ENCODE measurements at places on chromosomes 6 and 20.
A peak's percentile ranks its signal among the peaks of the same experiment; 100 is the strongest.

DNA sequence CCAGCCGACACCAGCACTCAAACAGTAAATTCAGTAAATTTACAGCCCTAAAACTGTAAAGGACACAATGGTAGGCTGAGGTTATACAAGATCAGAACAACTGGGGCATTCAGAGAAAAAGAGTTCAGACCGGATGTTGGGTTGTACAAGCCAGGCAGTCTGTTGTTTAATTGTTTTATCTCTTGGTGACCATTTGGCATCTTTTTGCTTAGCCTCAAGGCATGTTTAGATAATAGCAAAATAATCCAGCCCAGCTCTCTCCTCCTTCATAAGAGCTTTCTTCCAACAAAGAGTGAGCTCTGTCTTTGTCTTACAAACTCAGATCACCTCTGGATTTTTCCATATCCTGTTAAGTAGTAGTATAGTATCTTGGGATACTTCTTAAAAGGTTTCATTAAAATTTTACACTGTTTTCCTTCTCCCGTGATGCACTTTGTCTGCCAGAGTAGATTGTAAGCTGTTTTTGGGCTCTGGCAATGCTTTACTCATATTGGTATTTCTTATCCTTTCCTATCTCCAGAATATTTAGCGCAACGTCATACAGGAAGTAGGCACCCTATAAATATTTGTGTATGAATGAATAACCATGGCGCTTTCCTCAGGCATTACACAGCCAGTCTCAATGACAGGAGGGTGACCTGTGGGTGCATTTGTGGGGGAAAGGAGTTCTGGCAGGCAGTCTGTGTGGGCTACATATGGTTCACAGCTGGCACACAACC, 35.6 kb upstream of the TRAM2 start:
- no peak for DNase-seq

DNA sequence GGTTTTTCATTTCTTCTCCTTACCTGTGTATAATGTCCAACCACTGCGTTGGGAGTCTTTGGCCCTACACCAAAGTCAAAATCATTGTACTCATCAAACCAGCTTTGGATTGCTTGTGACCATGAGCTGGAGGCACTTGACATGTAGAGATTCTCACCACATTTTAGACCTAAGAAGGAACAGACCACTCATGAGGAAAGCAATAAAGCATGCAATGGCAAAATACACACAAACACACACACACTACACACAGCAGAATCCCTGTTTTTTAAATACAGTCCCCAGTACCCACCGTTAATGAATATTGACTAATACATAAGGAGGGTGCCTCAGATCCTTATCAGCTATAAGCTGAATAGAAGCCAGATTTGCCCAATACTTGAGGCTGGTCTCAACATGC, 10.5 kb downstream of the CRISP3 start:
- DNase-seq: no peak

DNA sequence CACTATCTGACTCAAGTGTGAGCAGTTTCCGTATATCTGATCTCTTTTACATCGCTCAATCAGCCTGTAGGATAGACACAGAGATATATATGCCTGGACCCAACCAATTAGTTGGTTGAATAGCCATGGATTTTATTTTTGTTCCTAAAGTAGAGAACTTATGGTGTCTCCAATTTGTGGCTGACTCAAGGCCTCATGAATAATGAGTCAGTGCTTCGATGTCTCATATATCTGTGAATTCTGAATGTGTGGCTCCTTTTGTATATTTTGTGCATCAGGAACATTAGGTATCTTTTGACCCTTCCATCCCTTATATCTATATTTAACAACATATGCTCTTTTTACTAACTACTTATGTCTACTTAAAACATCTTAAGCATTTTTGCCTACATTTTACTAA, 64.5 kb downstream of the OR2B2 start:
- DNase-seq: no peak

- no peak for DNase-seq
These were observed 83.9 kb upstream of the ASCC3 start for GRCh38 chr6:100965067-100965466.

DNA sequence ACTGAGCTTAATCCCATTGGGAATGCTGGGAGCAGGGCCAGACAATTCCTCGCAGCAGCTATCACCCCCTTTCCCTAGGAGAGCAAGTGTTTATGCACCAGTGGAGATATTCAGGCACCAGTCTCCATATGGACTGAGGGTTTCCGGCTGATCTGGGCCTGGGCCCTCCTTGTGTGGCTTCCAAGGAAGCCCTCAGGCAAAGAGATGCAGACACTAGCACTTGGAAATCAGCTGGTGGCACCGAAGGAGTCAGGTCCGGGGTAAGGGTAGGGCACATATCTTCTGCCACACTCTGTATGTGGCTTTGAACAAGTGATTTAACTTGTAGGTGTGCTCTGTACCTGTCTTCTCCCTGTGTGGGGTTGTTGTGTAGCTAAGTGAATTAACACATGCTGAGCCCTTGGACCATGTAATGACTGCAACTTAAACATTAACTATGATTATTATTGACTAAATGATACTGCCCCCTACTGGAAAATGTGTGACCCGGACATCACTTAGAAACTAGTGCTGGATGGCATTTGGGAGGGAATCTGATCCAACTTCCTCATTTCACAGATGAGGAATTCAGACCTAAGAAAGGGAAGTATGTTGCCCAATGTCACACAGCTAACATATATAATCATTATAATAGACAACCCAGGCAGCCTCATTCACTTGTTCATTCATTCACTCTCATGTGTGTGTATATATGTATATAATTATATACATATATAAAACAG, 19.3 kb upstream of the WFDC2 start:
- DNase-seq: no peak

DNA sequence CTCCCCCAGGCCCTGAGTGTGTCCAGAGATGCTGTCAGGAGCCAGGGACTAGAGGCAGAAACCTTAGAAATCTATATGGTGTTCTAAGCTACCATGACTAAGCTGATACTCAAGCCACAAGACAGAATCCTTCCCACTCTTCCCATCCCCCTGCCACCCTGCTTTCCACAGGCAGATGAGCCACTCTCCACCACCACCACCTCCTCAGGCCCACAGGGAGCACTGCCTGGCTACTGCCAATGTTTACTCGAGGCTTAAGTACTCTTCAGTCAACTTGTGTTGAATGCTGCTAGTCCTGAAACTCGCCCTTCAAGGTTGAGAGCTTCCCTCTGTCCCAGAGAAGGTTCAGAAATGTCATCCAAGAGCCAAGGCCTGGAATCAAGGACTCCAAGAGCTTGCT, 56.2 kb downstream of the CENPW start:
- DNase-seq: no peak

DNA sequence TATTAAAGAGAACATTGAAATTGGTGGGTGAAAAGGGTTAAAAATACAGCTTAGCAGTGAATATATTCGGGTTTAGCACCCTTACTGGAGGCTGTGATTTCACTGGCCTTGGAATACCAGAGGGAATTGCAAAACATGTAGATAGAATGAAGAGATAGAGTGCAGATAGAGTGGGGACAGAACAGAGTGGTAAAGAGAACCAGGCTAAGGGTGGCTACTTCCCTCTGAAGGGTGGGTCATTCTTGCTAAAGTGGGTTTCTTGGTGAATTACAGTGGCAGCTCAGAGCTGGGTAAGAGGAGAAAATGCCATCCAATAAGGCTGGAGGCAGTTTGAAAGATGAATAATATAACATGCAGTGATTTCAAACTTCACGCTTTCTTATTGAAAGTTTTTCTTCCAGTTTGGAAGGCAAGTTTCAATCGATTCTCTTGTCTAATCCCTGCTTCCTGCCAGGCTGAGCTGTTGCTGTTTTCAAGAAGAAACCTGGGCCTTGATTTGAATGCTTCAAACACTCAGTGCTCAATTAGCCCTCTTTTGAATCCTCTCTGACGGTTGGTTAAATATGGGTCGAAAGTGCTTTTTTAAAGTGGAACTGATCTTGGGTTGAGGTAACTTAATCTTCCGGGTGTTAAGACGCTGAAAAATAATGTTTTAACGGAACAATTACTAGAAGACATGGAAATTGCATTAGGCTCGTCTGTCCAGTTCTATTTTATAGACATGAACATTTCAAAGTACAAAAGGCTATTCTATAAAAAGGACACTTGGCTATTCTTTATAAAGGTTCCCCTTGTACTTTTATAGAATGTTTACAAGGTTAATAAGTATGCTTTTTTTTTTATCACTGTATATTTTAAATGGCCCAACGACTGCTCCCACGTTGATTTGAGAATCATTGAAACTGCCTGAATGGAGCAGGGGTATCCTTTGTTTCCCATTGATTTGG, 203.3 kb downstream of the BCAS1 start:
- no peak for DNase-seq

GRCh38 chr6:76701610-76702009, 629.1 kb upstream of the IMPG1 start:
- DNase-seq: no peak

- no peak for DNase-seq
These were observed 10.0 kb upstream of the PRR18 start for GRCh38 chr6:166318227-166318626.

DNA sequence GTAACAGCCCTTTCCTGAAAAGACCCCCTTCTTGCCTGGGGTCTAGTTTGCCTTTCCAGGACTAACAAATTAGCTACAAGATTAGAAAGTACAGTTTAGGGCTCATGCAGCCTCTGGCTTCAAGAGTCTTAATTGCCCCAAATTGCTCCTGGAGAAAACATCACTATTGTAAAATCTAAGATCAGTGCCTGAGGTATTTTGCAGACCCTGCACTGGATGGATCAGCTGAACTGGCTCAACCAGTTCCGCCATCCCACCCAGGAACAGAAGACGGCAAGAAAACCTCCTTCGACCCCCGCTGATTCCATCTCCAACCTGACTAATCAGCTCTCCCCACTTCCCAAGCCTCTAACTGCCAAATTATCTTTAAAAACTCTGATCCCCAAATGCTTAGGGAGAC, 236.5 kb upstream of the KCNG1 start:
- DNase-seq: no peak

DNA sequence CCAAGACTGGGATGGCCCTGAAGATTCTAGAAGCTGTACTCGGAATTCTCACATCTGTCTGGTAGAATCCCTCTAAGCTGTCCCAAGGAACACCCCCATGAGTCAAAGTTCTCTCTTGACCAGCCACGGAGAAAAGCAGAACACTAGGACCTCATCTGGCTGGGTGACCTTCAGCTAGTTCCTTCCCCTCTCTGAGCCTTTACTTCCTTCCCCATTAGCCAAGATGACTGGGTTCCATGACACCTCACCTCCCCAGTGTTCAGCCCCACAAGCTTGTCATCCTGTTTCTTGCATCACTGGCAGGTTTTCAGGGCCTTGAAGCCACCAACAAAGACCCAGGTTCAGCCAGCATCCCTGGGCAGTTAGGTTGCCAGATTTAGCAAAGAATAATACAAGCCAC, 47.8 kb downstream of the MAFB start:
- DNase-seq: no peak

DNA sequence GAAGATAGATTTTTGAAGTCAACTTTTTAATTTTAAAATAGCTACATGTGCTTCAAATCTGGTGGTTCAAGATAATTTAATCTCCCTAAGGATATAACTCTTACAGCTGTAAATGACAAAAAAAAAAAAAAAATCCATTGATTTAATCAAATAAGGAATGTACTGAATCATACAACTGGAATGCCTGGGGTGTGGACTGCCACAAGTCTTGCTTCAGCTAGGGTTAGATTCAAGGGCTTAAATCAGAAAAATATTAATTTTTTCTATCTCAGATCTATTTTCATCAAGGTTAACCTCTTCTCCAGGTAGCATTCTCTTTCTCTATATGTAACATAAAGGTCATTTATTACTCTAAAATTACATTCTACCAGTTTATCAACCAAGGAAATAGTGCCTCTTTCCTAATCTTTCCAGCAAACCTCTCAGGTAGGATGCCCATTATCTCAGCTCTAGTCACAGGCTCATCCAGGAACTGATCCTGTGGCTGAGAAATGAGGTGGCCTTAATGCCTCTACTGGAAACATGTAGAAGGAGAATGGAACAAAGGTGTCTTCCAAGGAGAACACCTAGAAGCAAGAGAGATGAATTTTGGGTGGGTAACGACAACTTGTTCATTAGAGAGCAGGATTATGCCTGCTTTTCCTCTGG, 466.9 kb downstream of the CBLN4 start:
- DNase-seq: no peak

- DNase-seq: peak; percentile 71
These were observed 2.1 kb downstream of the SALL4 start for GRCh38 chr20:51800060-51800871.

- DNase-seq: no peak
These were observed 98.8 kb downstream of the HUS1B start for GRCh38 chr6:558089-558488.

DNA sequence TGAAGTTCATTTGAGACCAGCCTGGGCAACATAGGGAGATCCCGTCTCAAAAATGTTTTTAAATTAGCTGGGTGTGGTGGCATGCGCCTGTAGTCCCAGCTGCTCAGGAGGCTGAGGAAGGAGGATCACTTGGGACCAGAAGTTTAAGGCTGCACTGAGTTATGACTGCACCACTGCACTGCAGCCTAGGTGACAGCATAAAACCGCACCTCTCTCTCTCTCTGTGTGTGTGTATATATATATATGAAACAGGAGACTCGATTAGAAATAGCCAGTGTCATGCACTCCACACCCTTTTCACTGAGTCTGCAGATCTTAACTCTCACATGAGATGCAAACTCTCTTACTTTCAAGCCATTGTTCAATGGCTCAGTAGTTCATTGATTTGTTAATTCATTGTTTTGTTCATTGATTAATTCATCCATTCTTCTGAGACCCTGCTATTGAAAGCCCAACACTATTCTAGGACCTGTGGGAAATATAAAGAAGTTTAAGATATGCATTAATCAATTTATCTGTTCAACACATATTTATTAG, 52.4 kb upstream of the MRPS10 start:
- no peak for DNase-seq

DNA sequence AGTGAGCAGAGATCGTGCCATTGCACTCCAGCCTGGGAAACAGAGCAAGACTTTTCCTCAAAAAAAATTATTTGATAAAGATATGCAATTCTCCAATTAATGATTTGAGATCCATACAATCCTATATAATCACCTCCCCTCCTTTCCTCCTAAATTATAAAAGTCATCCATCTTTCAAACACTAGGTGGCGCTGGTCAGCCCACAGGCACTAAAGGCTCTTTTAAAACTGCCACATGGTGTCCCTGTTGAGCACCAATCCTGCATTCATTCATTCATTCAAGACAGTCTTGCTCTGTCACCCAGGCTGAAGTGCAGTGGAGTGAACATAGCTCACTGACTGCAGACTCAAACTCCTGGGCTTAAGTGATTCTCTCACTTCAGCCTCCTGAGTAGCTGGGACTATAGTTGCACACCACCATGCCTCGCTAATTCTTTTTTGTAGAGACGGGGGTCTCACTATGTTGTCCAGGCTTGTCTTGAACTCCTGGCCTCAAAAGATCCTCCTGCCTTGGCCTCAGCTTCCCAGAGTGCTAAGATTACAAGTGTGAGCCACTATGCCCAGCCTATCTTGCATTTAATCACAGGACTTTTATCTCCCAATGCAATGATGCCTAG, 58.7 kb upstream of the SLC2A12 start:
- DNase-seq: no peak

GRCh38 chr6:147005499-147005898, 198.7 kb upstream of the STXBP5 start:
- DNase-seq: no peak

GRCh38 chr6:7802662-7803061, 76.8 kb downstream of the BMP6 start:
- DNase-seq: no peak

GRCh38 chr20:38321959-38322598, 18.1 kb downstream of the BPI start:
- DNase-seq: no peak

Data from right renal cortex interstitium (tissue), 3 donors.